Fibroblast of upper back skin (primary cell): ENCODE measurements at places on chromosomes 11 and 22.

DNA sequence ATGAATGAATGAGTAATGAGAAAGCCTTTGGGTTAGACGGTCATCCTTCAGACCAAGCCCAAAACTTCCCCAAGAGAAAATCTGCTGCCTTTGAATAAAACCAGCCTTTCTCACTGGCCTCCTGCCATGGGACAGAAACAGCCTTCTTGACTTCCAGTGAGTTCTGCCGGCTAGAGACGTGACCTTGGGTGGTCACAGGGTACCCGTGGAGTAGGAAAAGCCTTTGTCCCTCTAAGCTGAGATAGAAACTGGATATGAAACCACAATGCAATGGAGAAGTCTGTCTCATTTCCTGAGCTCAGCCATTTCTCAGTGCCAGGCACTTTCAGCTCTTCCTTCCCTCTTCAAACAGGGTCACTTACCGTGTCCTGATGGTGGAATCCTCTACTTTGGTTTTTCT is 21.2 kb upstream of the YWHAH start:
- no peak for DNase-seq

- no peak for DNase-seq
Measured at GRCh38 chr11:65796726-65797601, 10.1 kb downstream of the OVOL1 start.

- DNase-seq = peak; percentile 68
Measured at GRCh38 chr11:8263769-8264410, at the start of gene LMO1. Gene LMO1 (minus strand): TSS chr11:8263878. CDS start chr11:8263362, 516 bp downstream.

DNA sequence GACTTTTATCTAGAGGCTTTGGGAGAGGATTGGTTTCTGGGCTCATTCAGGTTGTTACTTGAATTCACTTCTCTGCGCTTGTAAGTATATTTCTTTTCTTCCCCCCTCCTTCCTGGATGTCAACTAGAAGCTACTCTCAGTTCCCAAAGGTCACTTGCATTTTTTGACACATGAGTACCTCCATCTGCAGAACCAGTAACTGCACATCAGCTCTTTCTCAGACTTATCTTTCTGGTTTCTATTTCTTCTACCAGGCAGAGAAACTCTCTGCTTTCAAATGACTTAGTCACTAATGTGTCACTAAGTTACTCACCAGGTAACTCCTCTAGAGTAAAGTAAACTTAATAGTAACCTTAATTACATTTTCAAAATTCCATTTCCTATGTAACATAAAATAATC is 773.0 kb upstream of the LUZP2 start:
- no peak for DNase-seq

DNA sequence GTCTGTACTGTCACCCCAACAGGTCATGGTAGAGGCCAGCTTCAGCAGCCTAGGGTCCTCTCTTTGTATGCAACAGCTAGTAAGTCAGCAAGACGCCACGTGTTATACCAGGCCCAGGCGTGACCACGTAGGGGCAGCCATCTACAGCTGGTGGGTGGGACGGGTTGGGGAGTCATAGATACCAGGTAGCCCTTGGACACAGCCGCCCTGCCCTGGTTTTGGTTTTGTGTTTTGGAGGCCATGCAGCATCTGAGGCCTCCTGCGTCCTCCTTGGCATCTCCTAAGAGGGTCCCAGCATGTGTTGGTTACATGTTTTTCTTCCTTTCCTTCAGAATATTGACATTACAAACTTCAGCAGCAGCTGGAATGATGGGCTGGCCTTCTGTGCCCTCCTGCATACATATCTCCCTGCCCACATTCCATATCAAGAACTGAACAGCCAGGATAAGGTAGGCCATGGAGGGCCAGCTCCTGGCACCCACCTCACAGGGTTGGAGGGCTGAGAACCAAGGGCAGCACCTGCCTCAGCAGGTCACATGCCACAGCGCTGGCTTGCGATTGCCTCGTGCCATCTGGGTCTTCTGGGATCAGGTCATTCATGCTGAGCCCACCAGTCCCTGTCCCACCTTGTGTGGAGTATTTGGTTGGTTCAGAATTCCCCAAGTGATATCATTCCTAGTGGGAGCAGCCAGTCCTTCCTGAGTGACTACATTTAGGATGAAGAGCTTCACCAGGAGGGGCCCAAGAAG is 16.0 kb upstream of the ADORA2A start:
- DNase-seq = no peak

- DNase-seq = no peak
Measured at GRCh38 chr22:36918586-36919284, 5.3 kb downstream of the CSF2RB start.

- DNase-seq = no peak
Measured at GRCh38 chr11:109762546-109762945, 330.6 kb upstream of the ZC3H12C start.

GRCh38 chr22:46085828-46086576 is 64.3 kb upstream of the PPARA start:
- no peak for DNase-seq

DNA sequence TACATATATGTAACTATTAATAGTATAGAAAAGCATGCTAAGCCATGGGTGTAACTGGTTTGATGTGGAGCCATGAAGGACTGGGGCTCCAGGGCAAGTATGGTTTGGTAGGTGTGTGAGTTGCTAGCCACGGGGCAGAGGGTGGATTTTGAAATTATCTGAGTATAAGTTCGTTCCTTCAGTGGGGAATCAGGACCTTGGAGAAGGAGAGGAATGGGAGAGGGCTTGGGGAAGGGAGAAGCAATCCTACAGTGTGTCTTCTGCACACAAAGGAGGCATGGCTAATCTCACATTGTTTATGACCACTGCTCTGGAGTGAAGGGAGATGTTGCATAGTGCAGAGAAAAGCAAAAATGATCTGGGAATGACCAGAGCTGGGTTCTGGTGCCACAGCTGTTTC is 127.8 kb upstream of the CADM1 start:
- DNase-seq = no peak

- no peak for DNase-seq
Measured at GRCh38 chr11:71148716-71149115, 103.7 kb downstream of the SHANK2 start.
